ENCODE measurements at places on chromosomes 16 and 17.

GRCh38 chr16:84458606-84459532 lies 45.6 kb downstream of the MEAK7 start:
- DNase-seq, result no peak

DNA sequence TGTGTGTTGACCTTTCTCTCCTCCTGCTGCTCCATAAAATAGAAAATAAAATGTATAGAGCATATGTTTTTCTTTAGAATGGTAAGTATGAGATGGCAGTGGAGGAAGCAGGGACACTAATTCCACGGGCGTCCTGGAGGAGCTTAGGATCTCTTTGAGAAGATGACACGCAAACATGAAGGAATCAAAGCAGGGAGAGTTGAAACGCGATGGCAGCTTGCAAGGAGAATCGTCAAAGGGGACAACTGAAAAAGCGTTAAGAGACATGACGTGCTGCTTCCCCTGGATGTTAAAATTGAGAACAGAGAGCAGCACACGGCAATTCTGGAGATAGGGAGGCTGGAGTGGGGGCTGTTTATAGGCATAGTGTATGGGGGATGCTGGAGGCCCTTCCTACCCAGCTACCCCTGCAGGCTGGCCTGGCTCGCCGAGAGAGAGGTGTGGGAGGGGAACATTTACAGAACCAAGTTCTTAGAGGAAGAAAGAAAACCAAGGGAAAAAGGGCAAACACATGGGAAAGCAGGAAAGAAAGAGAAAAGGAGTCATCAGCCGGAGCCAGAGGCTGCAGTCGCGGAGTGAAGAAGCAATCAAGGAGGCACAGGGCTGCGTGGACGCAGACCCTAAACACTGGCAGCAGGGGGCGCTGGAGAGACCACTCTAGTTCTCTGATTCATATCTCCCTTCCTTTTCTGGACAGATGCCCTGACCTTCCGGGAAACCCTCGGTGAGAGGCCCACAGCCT lies 55.8 kb downstream of the MYH13 start:
- DNase-seq, result peak; percentile 65

DNA sequence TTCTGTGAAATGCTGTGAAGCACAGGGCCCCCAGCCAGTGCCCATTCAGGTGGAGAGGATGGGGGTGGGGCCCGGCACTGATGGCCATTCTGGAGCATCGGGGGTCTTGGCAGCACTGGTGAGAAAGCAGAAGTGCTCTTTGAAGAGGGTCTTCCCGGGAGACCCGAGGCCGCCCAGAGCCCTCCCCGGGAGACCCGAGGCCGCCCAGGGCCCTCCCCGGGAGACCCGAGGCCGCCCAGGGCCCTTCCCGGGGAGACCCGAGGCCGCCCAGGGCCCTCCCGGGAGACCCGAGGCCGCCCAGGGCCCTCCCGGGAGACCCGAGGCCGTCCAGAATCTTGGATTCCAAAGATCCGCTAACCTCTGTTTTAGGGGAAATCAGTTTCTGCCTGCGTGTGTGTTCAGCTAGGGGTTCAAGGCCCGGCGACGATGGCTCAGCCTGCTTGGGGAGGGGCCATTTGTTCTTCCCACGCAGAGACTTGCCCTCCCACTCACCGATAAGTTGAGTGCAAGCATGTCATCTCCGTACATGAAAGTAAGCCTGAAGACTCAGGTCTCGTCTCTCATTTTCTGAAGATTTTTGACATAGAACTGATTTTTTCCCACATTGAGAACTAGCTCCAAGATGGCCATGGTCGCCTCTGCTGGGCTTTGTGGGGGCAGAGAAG lies 35.2 kb upstream of the CAPN15 start:
- no peak for DNase-seq

GRCh38 chr17:50128441-50129352 lies 1.3 kb downstream of the SAMD14 start:
- no peak for DNase-seq

DNA sequence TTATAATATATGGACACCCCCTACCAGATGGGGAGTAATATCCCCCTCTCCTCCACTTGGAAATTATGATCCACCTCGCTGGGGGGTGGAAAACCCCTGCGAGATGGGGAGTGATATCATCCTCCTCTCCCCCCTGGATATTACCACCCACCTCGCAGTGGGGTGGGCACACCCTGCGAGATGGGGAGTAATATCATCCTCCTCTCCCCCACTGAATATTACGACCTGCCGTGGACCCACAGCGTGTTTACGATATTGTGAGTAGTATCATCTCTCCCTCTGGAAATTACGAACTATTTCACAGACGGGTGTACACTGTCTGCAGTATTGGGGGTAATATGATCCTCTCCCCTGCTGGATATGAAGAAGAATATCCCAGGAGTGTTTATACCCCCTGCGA lies 228.3 kb upstream of the WSCD1 start:
- DNase-seq, result no peak

- no peak for DNase-seq
Observed at GRCh38 chr16:67326472-67327309, at the start of the genes KCTD19 and LRRC36. TSS of gene KCTD19 (minus strand) at chr16:67326741. CDS start at chr16:67326707, 34 bp downstream. TSS of gene LRRC36 (plus strand) at chr16:67326815. CDS start at chr16:67326863, 48 bp downstream.

GRCh38 chr17:41511716-41512115 lies 6.3 kb upstream of the KRT13 start:
- DNase-seq, result no peak
